ENCODE measurements at places on chromosomes 1 and 21.

GRCh38 chr1:33418811-33419210, 12.1 kb downstream of the PHC2 start:
- no peak for DNase-seq

DNA sequence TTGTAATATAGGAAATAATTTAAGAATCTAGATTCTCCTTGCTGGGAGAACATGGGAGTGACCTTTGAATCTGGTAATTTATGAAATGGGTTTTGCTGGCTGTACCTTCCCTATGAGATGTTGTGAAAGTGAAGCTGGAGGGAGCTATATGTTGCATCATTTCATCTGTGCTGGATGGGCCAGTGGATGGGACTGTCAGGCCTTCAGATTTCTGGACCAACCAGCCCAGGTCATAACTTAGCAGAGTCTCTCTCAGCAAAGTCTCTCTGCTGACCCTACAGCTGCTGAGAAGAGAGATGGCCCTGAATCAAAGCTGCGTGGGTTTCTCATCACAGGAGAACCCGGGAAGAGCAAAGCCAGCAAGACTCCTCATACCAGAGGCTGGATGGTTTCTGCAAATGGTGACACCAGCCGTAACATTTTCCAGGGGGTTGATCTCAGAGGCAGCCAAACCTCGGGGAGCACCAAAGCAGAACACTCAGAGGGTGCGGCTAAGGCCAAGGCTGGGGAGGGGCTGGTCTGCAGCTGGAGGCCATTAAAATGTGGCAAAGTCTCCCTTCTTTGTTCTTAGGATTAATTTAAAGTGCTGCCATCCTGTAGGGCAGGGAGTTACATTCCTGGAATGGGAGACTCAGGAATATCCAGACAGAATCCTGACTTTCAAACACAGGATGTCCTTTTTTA, 18.2 kb upstream of the PTGFRN start:
- no peak for DNase-seq

GRCh38 chr1:168638884-168639283, 62.5 kb downstream of the XCL1 start:
- DNase-seq = no peak

DNA sequence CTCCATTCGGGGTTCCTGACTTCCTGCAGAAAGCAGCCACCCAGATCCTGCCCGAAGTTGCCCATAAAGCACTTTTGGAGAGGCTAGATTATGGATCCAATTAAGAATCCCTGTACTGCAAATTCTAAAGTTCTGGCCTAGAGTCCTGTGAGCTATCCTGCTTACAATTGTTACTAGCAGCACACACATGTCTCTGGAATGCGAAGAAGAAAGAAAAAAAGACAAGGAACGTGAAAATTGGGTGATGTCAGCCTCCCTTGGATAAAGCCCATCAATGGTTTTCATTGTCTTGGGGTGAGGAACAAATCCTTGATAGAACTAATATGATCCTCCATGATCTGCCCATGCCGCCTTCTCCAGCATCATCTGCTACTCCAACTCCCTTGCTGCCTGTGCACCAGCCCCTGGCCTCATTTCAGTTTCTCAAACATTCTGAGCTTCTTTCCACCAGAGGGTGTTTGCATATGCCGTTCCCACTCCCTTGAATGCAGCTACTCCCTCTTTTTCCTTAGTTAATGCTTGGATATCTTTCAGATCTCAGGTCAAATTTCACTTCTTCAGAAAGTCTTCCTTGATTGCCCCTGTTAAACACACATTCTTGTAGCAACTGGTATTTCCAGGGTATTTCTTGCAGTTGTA, 94.0 kb downstream of the ST6GALNAC5 start:
- DNase-seq = no peak

- no peak for DNase-seq
Observed at GRCh38 chr1:33784876-33785275, 79.0 kb upstream of the HMGB4 start.

DNA sequence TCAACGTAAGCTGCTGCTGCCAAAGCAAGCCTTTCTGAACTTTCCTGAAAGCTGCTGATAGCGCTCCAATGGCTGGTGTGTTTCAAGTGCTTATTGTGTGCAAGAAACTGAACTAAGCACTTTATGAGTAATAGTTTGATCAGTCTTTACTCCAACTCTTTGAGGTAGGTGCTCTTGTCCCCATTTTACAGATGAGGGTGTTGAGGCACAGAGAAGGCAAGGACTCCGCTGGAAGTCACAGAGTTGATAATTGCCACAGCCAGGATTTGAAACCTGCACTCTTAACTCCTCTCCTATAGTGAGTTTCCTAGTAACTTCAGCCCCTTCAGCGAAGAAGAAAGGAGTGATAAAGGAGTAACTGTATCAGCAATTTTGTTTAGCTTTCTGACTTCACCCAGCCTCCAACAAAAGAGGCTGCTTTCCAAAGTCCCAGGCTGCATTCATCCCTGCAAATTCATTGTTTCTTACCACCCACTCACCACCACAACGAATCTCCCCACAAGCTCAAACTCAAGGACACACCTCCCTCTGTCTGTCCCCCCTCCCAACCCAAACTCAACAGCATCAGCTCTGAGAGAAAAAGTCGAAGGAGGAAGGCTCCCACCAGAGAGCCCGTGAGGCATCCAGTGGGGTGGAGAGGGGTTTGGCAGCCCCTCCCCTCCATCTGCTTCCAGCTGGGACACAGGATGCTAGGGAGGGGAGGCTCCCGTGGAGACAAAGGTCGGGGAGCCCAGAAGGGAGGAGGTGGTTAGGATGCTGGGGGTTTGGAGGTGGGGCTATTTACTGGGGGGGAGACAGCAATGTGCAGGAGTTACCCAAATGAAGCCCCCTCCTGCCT, 139.6 kb downstream of the NAV1 start:
- DNase-seq = no peak

DNA sequence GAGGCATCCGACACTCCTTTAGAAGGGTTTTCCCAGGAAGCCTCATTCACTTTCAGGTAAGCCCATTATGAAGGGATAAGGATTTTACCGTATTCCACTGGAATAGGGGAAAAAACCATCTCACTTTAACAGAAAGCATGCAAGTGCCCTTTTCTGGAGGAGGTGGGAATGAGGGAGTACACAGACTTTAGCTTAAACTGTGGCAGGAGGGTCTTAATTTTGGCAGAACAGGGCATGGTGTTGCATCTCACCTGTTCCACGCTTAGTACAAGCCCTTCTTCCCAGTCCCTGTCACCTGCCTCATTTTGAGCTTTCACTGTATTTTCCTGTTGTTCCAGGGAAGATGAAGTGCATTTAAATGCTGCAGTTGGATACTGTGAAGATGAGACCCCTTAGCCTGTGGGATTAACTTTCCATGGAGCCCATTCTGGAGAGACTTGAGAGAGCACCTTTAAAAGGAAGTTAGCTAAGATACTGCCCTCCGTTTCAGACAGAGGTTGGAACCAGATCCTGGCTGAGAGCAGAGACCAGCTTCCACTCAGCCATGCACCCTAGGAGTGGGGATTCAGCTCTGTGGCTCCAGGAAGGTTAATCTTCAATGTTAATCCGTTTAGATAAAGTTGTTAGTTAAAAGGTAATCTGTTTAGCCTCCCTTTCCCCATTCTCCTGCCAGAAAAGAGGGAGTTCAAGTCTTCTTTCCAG, 42.6 kb downstream of the PBX1 start:
- no peak for DNase-seq

- DNase-seq = peak; percentile 70
Observed at GRCh38 chr1:112637254-112638109, 17.9 kb downstream of the CAPZA1 start.

DNA sequence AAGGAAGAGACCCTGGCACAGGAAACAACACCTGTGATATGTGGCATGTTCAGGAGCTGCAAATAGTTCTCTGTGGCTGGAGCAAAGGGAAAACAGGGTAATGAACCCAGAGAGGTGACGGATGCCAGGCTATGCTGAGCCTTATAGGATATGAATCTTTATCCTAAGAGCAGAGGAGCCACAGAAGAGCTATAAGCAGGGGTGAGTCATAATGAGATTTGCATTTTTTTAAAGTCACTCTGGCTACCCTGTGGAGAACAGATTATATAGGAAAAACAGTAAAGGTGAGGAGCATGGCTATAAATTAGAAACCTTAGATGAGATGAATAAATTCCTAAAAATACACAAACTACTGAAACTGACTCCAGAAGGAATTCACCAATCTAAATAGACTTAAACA, 12.8 kb upstream of the MPL start:
- no peak for DNase-seq

DNA sequence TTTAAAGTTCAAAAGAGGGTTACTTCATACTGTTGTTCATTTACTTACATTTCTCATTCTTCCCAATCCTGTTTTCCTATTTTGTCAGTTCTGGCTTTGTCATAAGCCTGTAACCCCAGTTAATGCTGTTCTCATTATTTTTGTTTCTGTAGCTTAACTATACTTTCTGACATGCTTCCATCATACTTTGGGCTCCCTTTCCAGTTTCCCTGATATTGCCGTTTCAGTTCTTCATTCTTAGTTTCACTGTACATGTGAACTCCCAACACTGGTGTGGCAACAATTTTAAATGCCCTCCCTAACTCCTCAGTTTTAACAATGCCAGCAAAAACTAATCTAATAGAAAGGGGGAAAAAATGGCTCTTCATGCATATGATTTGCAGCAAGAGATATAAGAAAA, 456.7 kb downstream of the LMO4 start:
- DNase-seq = no peak

DNA sequence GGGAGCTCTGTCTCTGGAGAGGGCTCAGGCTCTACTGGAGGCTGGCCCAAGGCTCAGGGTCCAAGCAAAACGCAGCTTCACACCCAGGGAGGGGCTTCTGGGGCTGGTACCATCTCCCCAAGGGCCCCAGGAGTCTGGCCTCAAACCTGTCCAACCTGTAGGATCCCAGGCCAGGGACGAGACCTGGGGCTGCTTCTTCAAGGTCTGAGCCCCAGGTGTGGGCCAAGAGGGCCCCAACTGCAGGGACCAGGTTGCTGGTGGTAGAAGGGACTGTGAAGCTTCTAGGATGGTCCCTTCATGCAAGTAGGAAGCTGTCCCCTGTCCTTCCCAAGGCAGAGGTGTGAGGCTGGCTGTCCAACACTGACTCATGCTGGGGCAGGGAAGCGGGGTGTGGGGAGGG, 7.8 kb upstream of the MMEL1 start:
- DNase-seq = no peak

GRCh38 chr1:161324020-161324419, 9.8 kb downstream of the SDHC start:
- DNase-seq = no peak

GRCh38 chr1:180156631-180157091, 2.0 kb downstream of the QSOX1 start:
- no peak for DNase-seq

DNA sequence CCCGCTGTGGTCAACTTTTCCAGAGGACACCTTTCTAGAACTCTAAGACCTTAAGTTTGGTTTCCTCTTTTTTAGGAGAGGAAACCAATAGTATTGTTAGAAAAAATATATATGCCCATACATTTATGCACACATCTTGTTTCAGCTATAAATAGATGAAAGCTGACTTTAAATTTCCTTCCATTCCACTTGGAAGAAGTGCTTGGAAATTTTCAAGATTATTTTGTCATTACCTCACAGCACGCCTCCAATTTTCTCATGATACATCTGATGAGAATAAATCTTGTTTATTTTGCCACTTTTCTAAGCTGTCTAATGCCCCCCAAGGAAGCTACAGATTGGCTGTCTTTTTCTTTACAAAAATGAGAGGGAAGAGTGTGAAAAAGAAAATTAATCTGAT, 65.8 kb downstream of the NIBAN1 start:
- no peak for DNase-seq

GRCh38 chr21:38380481-38381137, 117.7 kb downstream of the ERG start:
- DNase-seq = no peak

GRCh38 chr1:167054946-167055630, 35.1 kb downstream of the GPA33 start:
- DNase-seq = no peak

DNA sequence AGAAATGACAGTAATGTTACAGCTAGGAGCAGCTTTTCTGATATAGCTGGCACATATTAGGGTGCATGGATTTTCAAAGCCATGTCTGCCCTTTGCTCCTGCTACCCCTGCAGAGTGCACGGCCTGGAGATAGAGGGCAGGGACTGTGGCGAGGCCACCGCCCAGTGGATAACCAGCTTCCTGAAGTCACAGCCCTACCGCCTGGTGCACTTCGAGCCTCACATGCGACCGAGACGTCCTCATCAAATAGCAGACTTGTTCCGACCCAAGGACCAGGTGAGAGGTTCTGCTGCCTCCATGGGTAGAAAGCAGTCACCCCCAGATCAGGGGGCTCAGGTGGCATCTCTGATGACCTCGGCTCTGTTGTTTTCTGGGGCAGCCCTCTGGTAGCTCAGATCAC, 9.8 kb downstream of the MTARC1 start:
- no peak for DNase-seq

- no peak for DNase-seq
Observed at GRCh38 chr1:214753236-214753852, 150.3 kb downstream of the CENPF start.

- no peak for DNase-seq
Observed at GRCh38 chr1:20699558-20699957, 18.2 kb downstream of the KIF17 start.

DNA sequence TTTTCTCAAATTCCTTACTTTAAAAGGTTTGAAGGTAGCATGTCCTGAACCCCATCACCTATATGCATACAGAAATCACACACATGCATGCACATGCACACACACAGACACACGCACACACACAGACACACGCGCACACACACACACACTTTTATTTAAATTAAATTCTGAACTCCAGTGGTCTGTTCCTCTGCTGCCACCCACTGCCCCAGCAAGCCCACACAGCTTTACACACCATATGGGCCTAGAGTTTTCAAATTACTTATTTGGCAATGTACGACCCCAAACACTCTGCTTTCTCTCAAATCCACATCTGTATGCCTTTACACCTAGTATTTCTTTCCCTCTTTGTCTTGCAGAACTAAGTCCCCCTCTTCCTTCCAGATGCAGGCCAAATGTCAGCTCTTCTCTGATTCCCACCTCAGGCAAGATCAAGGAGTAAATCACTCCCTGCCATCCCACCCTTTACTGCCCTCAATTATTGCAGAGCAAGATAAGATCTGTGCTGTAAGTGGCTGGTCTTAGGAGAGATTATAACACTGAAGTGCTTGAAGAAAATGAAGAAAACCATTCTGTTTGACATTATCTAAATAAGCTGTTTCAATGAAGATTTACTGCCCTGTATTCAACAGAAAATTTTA, 429.9 kb upstream of the CXADR start:
- DNase-seq = no peak

GRCh38 chr21:41583274-41583790, 75.4 kb upstream of the TMPRSS2 start:
- peak; percentile 77 for DNase-seq

- DNase-seq = no peak
Observed at GRCh38 chr1:5427026-5427613, 565.1 kb downstream of the NPHP4 start.

DNA sequence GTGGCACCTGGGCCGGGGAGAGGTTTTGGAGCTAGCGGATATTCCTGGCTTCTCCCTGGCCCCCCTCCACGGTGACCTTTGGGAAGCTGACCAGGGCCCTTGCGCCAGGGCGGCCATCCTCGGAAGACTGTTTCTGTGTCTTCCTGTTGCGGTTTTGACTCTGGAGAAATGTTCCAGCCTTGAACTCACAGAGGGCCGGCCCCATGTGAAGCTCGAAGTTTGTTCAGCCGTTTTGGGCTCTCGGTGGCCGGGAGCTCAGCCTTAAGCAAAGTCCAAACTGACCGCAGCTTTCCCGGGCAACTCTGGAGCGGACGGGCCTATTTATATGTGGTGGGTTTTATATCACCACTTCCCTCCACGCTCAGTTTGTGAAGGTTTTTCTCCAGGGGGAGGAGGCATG, 17.0 kb upstream of the WNT4 start:
- DNase-seq = no peak
